Psoas muscle (tissue), 8 donors: ENCODE measurements at places on chromosomes 3 and 15. TPM values are rescaled to one million over a fixed set of nuclear protein-coding genes. Genes with fewer than 3 reads are reported as not detected.

DNA sequence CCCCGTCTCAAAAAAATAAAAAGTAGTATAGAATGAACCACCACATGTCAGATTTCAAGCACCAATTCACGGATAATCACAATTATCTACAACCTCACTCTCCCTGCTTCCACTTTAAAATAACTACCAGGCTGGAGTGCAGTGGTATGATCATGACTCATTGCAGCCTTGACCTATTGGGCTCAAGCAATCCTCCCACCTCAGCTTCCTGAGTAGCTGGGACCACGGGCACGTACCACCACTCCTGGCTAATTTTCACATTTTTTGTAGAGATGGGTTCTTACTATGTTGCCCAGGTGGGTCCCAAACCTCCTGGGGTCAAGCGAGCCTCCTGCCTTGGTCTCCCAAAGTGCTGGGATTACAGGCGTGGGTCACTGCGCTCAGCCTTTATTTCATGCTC is 38.1 kb upstream of the LDHAL6B start:
- no peak for DNase-seq

ZIC1 gene
- polyA plus RNA-seq, result 2.3 TPM

BUB1B gene
- polyA plus RNA-seq, result 0.10 TPM

PLOD2 gene
- 2.0 TPM for polyA plus RNA-seq

GRCh38 chr3:131540821-131541220 is 38.0 kb upstream of the MRPL3 start:
- no peak for DNase-seq

- DNase-seq, result no peak
Measured at GRCh38 chr3:138066383-138066782, 49.0 kb downstream of the DZIP1L start.

DNA sequence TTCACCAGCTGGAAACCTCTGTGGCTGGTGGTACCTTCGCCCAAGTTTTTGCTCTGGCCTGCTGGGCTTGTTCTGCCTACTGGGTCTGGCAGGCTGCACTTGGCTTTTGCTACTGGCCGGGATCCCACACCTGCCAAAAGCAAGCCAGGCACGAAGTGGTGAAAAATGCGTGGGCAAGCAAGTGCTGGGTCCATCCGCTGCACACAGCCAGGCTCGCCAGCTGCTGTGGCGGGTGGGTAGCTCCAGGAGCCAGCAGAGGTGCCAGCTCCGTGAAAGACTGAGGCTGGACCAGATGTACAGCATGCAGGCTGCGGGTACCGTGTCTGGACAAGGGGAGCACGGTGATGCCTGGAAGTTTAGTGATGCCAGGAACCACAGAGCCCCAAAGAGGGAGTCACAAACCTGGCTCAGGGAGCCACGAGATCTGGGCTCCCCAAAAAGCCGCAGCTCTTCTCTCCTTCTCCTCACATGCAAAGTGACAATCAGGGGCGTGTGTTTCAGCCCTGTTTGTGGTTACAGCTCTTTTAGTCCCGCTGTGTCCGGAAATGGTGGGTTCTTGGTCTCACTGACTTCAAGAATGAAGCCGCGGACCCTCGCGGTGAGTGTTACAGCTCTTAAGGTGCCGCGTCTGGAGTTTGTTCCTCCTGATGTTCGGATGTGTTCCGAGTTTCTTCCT is 1455.6 kb upstream of the GBE1 start:
- DNase-seq, result no peak

DNA sequence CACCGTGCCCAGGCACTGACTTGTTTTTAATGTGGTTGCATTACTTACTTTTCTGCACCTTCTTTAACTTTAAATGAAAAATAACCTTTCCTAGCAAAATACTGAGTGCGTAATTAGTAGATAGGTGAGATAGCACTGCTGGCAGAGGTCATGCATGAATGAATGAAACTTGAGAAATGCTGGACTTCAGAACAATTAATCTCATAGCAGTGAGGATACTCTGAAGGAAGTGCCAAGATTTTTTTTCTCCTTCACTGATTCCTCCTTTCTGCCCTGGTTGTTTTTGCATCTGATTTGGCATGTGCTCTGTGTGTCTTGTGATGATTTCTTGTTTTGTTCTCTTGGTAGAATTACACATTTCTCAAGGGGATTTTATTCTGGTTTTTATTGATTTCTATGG is 378.9 kb downstream of the PTPRG start:
- no peak for DNase-seq

DNA sequence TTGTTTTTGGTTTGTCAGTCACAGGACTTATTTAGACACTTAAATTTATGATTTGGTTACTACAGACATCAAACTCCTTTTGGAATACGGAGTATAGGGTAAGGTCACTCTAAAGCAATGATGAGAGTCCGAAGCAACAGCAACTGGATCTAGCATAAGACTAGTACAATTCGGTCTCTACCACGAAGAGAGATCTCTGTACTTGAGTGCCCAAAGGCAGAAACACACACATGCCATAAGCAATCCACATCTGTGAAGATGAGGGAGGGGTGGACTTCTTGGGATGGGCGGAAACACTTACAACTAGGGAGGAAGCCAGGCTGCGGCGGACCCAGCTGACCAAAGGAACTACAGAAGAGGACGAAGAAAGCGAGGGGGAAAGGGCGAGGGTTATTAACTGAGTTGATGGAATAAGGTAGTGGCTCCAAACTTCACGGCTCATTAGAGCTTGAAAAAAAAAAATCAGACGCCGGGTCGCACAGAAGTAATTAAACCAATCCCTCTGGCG is 595 bp downstream of the DPH6 start:
- DNase-seq, result peak; percentile 25

PDZRN3 gene
- polyA plus RNA-seq, result 13.4 TPM

DNA sequence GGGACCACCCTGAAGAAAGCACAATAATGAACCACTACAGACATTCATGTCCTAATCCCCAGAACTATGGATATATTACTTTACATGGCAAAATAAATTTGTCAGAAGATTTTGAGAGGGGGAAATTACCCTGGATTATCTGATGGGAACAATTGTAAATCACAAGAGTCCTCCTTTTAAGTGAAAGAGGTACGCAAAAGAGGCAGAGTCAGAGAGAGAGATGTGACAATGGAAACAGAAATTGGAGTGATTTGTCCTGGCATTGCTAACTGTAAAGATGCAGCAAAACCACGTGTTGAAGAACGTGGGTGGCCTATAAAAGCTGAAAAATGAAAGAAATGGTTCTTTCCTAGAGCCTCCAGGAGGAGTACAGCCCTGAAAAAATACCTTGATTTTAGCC is 1121.4 kb upstream of the ALCAM start:
- DNase-seq, result no peak

- DNase-seq, result no peak
Measured at GRCh38 chr3:63076357-63076756, 201.1 kb upstream of the CADPS start.

HIGD2B gene
- polyA plus RNA-seq, result not detected

DNA sequence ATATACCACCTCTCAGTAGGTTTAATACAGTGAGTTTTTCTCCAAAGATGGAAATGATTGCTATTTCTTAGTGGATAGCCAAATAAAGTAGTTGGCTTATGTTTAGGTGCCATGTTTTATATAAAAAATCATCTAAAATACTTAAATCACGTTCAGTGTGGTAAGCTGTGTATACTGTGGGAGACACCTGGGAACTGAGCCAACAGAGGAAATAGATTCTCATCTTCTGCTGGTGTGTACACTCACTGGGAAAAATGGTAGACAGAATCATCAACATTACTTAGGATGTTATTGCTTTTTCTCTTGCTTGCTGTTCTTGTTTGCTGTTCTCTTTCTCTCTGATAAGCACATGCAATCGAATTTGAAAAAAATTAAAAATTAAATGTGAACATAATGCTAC is 112.6 kb upstream of the MB21D2 start:
- DNase-seq, result no peak

CSPG5 gene
- polyA plus RNA-seq, result 0.21 TPM

- DNase-seq, result no peak
Measured at GRCh38 chr15:27429577-27429976, 458.6 kb downstream of the GABRG3 start.

GOLGA8S gene
- polyA plus RNA-seq, result not detected

DNA sequence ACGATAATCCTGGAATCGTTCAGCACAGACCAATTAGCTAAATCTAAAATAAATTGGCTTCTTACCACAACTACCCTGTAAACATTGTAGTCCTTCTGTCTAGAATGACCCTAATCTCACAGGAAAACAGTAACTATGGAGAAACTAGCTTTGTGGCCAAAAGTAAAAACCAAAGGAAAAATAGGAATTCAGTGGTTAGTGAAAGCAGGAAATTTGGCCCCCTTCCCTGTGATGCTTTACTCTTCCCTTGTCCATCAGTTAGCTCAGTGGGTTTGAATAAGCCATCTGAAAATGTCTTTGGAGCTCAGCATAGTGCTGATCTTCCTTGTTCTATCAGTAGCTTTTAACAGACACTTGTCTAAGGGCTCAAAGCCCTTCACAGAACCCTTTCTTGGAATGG is 1.6 kb downstream of the NMD3 start:
- no peak for DNase-seq

MAGI1 gene
- 7.7 TPM for polyA plus RNA-seq

DNA sequence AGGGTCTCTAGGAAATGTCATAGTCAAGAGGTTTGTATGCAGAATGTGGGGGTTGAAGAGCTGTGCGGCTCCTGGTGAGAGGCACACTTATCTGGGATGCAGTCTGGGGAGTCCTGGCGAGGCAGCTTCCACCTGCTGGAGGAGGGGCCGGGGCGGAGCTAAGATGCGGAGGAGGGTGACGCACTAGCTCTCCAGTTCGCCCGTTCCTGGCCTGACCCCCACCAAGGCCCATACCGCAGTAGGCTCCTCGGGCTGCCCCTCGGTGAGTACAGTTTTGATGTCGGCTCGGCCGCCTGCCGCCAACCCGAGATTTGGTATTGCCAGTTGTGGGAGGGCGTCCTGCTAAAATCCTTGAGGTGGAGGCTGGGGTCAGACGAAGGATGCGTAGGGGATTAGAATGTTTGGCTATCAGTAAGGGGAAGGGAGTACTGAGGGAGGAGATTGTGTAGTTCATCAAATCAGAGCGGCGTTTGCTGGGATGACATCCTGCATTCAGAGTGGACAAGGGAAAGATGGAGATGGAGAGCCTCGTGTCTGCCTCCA is at the start of gene SCG5:
Gene SCG5, plus strand, starts transcription at position 194 of the 543 bp plus-strand sequence. CDS start 1,883 bp downstream, outside the sequence.
- DNase-seq, result no peak

POLQ gene
- 0.30 TPM for polyA plus RNA-seq

DNA sequence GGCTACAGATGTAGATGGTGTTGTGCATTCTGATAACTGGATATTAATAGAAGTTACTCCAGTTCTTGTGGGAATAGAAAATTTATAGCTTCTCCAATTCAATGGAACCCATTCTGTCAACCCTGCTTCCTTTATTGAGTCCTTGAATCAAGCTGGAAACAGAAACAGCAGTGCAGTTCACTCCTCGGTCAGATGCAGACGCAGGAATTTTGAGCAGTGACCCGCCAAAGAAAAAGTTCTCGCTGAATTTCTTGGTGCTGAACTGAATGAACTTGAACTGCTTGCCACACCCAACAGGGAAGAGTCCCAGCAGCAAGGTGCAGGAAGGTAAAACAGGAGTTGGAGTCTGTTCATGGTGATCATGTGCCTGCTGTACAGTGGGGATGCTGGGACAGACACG is 10.3 kb downstream of the HRH1 start:
- DNase-seq, result no peak

ZNF35 gene
- 3.3 TPM for polyA plus RNA-seq

GRCh38 chr3:70933105-70933810 is 620.8 kb upstream of the MDFIC2 start:
- no peak for DNase-seq

- DNase-seq, result no peak
Measured at GRCh38 chr15:55741833-55742497, 987 bp downstream of the PRTG start.

- DNase-seq, result no peak
Measured at GRCh38 chr3:128081846-128082245, 29.6 kb downstream of the SEC61A1 start.

- DNase-seq, result no peak
Measured at GRCh38 chr15:89381331-89381730, 46.7 kb upstream of the POLG start.

- DNase-seq, result no peak
Measured at GRCh38 chr15:92896561-92896960, 3.6 kb upstream of the CHD2 start.

DNA sequence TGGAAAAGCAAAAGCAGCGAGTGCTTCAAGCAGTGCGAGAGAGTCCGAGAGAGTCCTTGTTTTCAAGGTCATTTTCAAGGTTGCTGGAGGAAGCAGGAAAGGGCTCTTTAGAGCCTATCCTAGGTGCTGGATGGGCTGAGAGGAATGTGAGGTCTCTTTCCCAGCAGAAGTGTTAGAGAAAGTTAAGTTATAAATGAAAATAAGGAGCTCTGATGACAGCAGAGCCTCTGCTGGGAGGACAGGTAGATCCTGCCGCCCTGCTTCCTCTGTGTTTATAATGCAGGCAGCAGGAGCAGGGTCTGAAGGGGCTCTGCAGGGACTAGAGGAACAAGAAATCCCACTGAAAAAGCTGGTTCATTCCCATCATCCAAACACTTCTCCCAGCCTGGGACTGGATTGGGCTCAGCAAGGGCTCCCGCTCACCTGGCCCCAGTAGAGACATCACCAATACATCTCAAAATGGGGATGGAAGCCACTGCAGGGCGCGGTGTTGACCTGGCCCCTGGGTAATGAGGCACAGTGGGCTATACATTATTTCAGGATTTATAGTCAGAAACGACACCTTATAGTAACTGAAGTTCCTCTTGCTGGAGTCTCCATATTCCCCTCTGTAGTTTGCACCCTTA is 41.5 kb upstream of the RAB6B start:
- no peak for DNase-seq

GRCh38 chr3:168545591-168545990 is 449.9 kb upstream of the GOLIM4 start:
- no peak for DNase-seq
